ENCODE measurements at places on chromosomes 3 and 15. TPM values are rescaled to one million over a fixed set of nuclear protein-coding genes. Genes with fewer than 3 reads are reported as not detected.

DNA sequence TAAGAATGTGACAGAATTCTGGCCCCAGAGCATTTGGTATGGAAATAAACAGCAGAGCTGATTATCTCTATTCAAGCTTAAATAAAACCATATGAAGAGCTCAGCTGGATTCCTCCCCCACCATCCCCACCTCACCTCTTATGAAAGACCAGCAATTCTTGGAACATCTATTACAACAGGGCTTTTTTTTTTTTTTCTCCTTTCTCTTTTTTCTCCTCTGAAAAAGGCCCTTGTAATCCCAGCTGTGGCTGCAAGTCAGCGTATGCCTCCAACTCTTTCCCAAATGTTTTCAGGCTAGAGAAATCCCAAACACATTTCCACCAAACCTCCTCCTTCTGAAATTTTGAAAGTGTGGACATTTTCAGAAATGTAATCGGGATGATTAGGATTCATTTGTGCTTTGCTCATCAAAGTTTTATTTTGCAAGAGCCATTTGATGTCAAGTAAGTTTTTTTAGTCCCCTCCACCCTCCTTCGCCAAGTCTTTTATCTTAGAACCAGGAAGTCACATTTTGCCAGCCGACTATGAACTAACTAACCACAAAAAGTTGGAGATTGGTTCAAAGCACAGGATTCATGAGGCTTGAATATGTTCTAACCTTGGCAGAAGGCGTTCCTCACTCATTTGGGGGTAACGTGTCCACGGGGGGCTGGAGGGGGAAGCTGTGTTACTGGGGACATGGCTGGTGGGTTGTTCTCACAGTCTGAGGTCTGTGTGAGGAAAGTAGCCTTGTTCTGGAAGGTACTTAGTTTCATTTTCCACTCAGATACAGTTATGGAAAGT, 142.0 kb upstream of the PDZRN3 start:
- DNase-seq, result no peak

- DNase-seq, result no peak
Observed at GRCh38 chr3:95815828-95816227, 998.6 kb upstream of the EPHA6 start.

- no peak for DNase-seq
Observed at GRCh38 chr15:50627351-50628055, 59.1 kb downstream of the TRPM7 start.

DNA sequence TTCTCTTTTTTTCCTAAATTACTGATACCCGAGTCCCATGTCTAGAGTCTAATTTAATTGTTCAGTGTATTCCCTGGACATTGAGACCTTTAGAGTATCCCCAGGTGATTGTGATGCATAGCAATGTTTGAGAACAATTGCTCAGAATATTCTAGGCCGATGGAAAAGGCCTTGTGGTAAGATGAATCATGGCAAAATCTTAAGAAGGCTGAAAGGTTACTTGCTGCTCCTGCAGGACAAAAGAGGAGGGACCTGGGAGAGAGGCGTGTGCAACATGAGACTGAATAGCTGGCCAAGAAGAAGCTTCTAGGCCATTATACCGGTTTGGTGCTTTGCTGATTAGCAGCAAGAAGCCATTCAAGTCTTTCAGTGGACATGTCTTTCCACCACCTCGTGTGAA, 256.6 kb downstream of the ROBO2 start:
- no peak for DNase-seq

DNA sequence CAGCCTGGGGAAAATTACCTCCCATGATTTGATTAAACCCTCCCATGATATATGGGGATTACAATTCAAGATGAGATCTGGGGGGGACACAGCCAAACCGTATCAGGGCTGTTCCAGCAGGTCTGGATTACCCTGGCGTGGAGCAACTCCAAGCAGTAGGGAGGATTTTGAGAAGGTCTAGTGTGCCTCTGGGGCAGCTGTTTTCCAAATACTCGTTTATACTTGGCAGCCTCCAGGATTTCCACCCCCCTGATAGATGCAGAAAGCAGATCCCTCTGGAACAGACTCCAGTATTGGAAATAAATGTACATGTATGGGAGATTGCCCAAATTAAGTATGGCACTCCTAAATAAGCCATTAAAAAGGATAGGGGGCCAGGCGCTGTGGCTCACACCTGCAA, 7.7 kb upstream of the IRAK2 start:
- DNase-seq, result no peak

- DNase-seq, result no peak
Observed at GRCh38 chr3:58679446-58679845, 12.9 kb upstream of the FAM3D start.

- DNase-seq, result no peak
Observed at GRCh38 chr3:31767920-31768319, 213.1 kb downstream of the OSBPL10 start.

GRCh38 chr3:168539909-168540308, 444.2 kb upstream of the GOLIM4 start:
- no peak for DNase-seq

- no peak for DNase-seq
Observed at GRCh38 chr15:74769463-74770025, 12.3 kb upstream of the CSK start.

- no peak for DNase-seq
Observed at GRCh38 chr15:97236140-97236539, 724.4 kb upstream of the ARRDC4 start.

- peak; percentile 22 for DNase-seq
Observed at GRCh38 chr3:125051715-125052581, 3.8 kb downstream of the HEG1 start.

GRCh38 chr15:61769557-61769956, 290.7 kb downstream of the VPS13C start:
- DNase-seq, result no peak

DNA sequence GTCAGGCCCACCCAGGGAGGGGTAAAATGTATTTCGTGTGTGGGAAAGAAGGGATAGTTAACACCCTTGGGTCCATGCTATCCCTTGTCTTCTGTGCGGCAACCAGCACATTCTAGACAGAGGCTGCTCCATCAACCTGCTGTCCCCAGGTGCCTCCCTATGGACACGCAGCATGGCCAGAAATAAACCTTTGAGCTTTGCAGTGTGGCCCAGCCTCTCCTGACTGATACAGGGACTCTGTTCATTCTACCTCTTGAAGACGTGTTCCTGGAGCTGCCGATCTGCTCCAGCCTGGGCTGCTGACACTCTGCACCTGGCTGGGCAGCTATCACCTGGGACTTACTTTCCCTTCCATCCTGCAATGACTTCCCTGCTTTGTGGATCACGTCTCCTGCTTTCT, 4.1 kb upstream of the KLF13 start:
- DNase-seq, result no peak

DNA sequence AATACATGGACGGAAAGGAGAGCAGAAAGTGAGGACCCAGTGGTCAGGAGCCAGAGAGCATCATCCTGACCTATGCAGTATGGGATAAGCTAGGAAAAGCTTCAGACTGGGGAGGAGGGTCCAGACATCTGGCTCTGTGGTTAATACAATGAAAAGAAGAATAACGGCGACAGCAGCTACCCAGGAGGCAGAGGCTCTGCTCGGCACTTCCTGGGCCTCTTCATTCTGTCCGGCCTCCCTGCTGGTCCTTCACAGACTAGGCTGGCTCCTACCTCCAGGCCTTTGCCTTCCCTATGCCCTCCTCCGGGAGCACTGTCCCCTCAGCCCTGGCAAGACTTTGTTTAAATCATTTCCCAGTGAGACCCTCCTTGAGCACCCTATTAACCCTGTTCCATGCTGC, 58.9 kb upstream of the WNT5A start:
- no peak for DNase-seq

GRCh38 chr3:10725067-10725466, 91.0 kb upstream of the SLC6A11 start:
- DNase-seq, result no peak

GRCh38 chr15:78072080-78072892, 5.2 kb downstream of the TBC1D2B start:
- no peak for DNase-seq

DNA sequence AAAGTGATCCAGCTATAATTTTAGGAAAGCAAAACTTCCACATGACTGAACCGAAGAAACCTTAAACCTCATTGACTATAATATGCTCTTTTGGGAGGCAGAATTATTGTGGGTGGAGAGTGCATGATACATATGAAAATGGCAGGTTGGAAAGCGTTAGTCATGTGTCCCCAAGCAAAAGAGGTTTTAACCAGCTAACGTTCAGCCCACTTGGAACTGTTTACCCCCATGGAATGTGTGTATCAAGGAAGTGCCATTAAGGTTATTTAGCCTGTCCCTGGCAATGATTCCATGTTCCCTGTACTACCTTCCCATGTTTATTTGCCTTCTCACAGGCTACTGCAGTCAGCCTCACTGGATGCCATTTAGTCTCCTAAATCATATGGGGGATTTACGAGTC, 44.1 kb upstream of the LRRC58 start:
- DNase-seq, result no peak

GRCh38 chr3:54986294-54986693, 58.4 kb upstream of the LRTM1 start:
- no peak for DNase-seq

DNA sequence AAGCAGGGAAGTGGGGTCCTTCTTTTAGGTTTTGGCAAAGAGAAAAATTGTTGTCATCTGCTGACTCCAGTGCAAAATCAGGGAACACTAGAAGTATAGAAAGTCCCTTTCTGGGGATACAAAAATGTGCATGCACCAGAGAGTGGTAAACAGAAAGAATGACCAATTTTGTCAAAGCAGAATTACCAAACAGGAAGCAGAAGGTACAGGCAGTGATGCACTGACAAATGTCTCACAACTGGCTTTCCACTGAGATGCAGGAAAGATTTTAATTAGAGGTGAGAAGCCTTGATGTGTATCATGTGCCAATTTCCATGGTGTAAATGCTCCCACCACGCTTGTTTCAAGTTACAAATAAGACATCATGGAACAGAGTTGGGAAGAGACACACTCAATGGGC, 66.0 kb downstream of the TRIM69 start:
- no peak for DNase-seq

GRCh38 chr3:40623567-40623966, 98.8 kb downstream of the ZNF621 start:
- no peak for DNase-seq

- no peak for DNase-seq
Observed at GRCh38 chr3:71045917-71046282, 537.6 kb downstream of the FOXP1 start.

DNA sequence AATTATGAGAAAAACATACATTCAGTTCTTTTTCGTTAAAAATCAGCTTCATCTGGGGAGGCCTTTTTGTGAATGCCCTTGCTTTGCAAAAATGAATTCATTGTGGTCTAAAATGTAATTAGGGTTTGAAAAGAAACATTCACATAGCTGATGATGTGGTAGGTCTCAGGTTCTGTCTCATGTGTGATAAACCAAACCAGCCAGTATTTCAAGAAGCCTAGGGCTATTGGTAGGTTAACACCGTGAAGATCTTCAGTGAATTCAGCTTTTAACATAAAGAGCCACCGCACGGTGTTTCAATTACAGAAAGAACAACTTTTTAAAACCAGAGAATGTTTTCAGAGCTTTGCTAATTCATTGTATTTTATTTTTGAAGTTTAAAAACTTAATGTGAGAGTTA, 41.9 kb downstream of the CTNNB1 start:
- no peak for DNase-seq

GRCh38 chr3:56725175-56725574, 42.1 kb upstream of the TASOR start:
- no peak for DNase-seq

- DNase-seq, result no peak
Observed at GRCh38 chr15:83833569-83833968, 179.6 kb downstream of the ADAMTSL3 start.

DNA sequence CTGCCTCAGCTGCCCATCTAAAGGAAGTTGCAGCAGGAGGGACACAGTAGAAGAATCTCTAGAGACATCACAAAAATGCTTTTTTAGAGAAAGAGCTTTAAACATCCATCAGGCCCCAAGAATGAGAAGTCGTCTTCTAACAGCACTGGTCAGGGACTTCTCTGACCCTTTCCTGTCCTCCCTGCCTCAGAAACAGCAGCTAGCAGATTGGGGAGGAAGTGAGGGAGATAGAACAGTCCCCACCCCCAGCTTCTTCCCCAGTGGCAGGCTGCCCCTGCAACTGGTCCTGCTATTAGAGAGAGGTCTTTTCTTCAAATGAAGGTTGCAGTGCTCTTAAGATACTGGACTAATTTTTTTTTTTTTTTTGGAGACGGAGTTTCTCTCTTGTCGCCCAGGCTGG, 55.1 kb downstream of the PDE8A start:
- no peak for DNase-seq

DNA sequence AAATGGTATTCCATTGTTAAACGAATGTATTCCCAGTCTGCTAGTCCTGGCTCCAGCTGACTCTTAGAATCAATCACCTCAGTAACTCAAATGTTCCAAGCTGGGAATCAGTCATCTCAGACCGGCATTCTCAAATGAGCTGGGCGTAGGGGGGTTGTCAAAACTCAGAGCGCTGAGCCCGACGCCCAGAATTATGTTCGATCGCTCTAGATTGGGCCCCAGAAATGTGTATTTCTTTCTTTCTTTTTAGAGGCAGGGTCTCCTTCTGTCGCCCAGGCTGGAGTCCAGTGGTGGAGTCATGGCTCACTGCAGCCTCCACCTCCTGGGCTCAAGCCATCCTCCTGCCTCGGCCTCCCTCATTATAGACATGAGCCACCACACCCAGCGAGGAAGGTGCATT, 99.3 kb upstream of the IGF1R start:
- DNase-seq, result no peak

GRCh38 chr3:61821823-61822251, 260.5 kb downstream of the PTPRG start:
- no peak for DNase-seq

GRCh38 chr15:98085003-98085639, 124.6 kb downstream of the ARRDC4 start:
- DNase-seq, result no peak

GRCh38 chr3:18898911-18899310, 249.4 kb upstream of the KCNH8 start:
- no peak for DNase-seq

GRCh38 chr3:123883701-123884202, 380 bp downstream of the MYLK start:
- no peak for DNase-seq

- no peak for DNase-seq
Observed at GRCh38 chr3:165462636-165463334, 266.6 kb upstream of the SLITRK3 start.

DNA sequence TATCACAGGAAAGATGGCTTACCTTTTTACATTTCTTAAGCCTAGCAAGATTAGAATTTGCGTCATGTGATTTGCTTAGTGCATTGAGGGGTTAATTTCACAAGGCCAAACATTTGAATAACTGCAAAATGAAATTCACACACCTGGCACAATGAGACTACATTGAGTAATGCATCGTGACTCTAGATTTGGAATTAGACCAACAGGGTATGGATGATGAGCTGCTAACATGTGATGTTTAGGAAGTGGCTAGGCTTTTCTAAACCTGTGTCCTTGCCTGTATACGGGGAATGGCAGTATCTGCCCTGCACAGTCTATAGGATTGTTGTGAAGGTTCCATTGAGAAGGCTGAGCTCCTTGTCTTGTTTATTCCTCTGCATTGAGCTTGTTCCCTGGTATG, 160.1 kb downstream of the MFSD1 start:
- DNase-seq, result no peak

Gene SCG3
- 30.6 TPM for total RNA-seq

Gene TMEM87A
- total RNA-seq, result 67.4 TPM

Gene SLC28A1
- total RNA-seq, result not detected

Gene FAM131A
- total RNA-seq, result 61.6 TPM

Gene GOLGA6L24
- total RNA-seq, result not detected

Gene REC114
- total RNA-seq, result not detected

Gene SGO1
- 1.7 TPM for total RNA-seq

Gene WDR72
- 0.16 TPM for total RNA-seq

Gene P2RY1
- 9.5 TPM for total RNA-seq

Gene CPLX3
- total RNA-seq, result 1.6 TPM

Gene A4GNT
- not detected for total RNA-seq

Gene C2CD4B
- total RNA-seq, result 0.94 TPM

Gene C3orf70
- total RNA-seq, result 26.8 TPM

Measured in occipital lobe (tissue), 3 donors.